Activated T-helper 1 cell treated with anti-CD3 and anti-CD28 coated beads, Interleukin-2, amount 50 U/mL, for 16 hours (primary cell): ENCODE measurements at places on chromosomes 11 and 22.

DNA sequence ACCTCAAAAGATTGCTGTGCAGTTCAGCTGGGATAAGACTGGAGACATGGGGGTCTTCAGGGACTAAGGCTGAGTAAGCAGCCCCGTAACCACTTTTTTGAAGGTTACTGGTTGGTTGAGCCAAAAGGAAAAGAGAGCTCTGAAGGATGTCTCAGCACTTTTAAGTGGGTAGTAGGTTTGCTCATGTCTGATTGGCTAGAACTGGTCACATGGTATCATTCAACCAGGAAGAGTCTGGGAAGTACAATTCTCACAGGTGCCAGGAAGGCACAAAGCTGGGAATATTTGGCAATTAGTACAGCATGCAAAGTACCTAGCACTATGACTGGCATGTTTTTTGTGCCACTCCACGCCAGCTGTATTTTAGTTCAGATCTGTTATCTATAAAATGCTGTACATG lies 58.1 kb downstream of the SNX19 start:
- DNase-seq = no peak

- DNase-seq = no peak
These were observed 1.0 kb downstream of the PKP3 start for GRCh38 chr11:394858-395655.

DNA sequence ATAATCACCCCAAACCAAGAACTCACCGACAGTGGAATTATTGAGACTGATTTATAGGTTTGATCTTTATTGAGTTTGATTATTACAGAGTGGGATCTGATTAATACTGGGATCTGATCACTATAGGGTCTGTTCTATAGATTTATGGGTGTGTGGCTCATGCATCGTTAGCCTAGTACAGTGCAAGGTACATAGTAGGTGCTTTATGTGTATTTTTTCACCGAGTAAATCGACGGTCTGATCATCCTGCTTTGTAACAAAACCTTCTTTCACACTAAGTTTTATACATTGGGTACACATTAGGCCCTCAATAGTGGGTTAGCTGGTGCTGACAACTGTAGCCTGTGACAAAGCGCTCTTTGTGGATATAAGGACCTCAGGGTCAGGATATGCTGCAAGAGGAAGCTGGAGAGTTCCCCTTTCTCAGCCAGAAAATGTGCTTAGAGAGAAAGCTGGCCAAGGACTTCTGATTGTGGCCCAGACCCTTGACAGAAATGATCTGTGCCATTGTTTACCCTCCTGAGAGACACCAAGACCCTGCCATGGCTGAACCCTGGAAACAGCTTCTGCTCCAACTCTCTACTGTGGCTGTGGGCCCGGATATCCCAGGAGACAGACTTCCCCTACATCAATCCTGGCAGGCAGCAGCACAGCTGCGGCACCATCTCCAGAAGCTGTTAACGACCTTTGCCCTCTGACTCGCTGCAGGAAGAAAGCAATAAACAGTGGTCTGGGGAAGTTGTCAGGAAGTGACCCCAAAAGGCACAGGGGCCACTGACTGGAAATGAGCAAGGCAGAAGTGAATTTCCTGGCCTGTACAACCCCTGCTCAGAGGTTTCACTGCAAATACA lies 16.1 kb upstream of the TPP1 start:
- DNase-seq = no peak

- DNase-seq = no peak
These were observed 67.6 kb upstream of the NTM start for GRCh38 chr11:131302836-131303235.
